CD4-positive, alpha-beta T cell treated with Interleukin-17A for 4 hours (primary cell): ENCODE measurements at places on chromosomes 3 and 15.

- DNase-seq: no peak
Measured at GRCh38 chr15:85984241-85984640, 95.4 kb upstream of the AGBL1 start.

GRCh38 chr3:175346573-175347356 is 487.6 kb downstream of the NAALADL2 start:
- DNase-seq: no peak

DNA sequence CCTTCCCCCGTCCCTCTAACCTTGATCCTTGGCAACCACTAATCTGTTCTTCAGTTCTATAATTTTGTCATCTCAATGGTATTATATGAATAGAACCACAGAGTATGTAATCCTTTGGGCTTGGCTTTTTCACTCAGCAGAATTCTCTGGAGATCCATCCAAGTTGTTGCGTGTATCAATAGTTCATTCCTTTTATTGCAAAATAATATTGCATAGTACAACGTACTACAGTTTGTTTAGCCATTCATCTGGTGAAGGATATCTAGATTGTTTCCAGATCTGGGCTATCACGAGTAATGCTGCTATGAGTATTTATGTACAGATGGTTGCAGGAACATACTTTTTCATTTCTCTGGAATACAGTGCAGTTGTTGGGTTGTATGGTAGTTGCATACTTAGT is 76.2 kb downstream of the PLXNA1 start:
- no peak for DNase-seq

DNA sequence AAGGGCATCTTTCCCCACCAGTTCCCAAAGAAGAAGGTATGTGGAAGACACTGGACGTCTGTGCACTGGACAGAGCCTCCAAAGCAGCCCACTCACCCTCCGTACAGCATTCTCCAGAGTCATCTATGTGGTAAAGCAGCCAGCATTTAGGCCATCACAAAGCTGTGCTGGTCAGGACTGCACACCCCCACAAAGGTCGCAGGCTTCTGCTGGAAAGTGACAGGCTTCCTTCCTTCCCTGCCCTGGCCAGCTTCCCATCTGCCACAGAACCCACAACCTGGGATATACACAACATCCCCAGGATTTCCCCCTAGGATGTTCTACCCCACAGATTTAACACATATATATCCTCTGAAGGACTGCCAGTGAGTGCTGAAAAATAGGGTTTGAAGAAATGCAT is 64.6 kb upstream of the GALNT15 start:
- no peak for DNase-seq

GRCh38 chr15:70436428-70436827 is 326.9 kb downstream of the UACA start:
- DNase-seq: no peak

DNA sequence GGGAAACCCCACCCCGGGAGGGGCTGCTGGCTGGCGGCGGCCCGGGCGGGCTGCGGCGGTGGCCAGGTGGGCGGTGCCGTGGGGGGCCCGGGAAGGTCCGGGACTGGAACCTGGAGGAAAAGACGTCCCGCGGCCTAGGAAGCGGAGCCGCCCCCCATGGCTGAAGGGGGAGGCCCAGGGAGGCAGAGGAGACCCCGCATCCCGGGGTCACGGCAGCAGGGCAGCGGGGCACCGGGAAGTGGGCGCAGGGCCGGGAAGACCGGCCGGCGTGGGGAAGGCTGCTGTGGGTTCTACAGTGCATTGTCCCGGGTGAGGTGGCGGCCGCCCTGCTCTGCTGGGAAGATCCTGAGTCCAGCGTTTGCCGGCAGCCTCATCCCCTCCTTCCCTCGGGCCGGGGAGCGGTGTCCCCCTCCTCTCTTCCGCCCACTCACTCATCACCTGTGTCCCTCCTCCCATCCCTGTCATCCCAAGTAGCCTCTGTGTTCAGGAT is 525 bp upstream of the FSTL1 start:
- DNase-seq: no peak

- no peak for DNase-seq
Measured at GRCh38 chr15:60005352-60006202, 1.5 kb downstream of the FOXB1 start.

GRCh38 chr3:136838641-136839555 is 20.0 kb downstream of the SLC35G2 start:
- DNase-seq: no peak

GRCh38 chr15:96733721-96734120 is 403.2 kb downstream of the NR2F2 start:
- no peak for DNase-seq

- DNase-seq: peak; percentile 12
Measured at GRCh38 chr15:58864602-58865424, 68.7 kb downstream of the SLTM start.

DNA sequence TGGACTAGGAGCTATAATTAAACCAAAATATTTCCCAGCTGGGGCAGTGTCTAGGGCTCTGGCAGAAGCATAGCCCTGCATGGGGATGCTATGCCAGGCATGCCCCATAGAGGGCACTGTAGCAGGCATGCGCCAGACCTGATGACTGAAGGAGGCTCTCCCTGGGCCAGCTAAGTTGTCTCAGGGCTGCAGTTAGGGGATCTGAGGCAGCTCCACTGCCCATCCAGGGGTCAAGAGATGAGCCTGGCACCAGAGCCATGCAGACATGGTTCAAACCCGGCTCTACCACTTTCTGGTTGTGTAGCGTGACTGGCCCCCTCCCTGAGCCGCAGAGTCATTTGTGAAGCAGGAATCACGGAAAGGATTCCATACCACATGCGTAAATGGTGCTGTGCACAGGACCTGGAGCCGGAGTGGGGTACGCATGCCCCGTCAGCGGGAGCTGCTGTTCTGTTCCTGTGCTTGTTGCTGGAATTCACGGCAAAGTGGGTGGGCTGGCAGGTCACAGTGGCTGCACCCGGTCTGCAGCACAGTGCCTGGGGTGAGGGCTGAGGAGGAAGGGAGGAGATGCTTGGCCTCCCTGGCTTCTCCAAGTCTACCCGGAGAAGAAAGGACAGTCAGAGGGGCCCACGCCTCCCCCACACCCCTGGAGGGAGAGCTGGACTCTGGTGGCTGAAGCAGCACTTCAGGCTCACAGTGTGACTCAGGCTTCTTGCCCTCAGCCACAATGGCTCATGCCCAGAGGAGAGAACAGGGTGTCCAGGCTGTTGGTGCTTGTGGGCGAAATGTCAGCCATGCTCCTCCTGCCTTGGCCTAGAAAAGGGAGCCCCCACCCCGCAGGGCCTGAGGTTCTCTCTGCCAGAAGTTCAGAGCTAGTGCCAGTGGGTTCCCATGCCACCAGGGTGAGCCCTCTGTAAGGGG is 43.1 kb downstream of the DNASE1L3 start:
- DNase-seq: peak; percentile 60

GRCh38 chr15:64037116-64037515 is 9.2 kb downstream of the DAPK2 start:
- DNase-seq: no peak

- no peak for DNase-seq
Measured at GRCh38 chr3:96994988-96995387, 180.6 kb downstream of the EPHA6 start.

- no peak for DNase-seq
Measured at GRCh38 chr15:60128000-60128376, 123.9 kb downstream of the FOXB1 start.

DNA sequence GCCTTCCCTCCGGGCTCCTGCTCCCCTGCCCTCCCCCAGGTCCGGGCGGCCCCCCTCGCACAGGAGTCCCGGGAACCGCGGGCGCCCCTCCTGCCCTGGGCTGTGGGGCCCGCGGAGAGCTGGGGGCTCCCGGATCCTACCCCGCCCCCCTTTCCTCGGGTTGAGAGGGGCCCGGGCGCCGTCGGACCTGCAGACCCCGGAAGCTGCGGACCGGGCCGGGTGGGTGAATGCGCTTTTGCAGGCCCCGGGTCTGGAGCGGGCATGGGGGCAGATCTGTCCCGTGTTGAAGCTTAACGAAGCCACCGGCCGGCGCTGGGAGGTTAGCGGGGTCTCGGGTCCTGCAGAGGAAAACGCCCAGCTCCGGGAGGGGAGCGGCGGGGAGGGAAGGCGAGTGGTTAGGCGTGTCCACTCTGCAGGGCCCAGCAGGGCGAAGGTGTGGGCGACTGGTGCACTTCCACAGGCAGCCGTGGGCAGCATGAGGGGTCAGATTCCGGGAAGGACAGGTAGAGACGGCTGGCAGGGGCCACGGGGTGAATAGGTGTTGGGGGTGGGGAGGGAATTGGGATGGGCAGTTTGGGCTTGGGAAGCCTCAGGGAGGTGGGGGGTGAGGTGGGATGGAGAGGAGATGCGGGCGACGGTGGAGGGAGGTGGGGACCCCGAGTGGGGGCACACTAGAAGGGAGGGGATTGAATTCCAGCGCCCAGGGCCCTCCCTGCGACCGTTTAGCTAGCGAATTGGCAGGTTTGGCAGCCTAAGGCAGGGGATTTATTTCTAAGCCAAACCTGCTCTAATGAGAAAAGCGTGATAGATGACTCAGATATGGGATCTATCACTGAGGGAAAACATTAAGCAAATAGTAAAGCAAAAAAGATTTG is 635 bp downstream of the CD276 start:
- peak; percentile 12 for DNase-seq

- DNase-seq: no peak
Measured at GRCh38 chr3:130548356-130548755, 31.4 kb downstream of the COL6A6 start.

DNA sequence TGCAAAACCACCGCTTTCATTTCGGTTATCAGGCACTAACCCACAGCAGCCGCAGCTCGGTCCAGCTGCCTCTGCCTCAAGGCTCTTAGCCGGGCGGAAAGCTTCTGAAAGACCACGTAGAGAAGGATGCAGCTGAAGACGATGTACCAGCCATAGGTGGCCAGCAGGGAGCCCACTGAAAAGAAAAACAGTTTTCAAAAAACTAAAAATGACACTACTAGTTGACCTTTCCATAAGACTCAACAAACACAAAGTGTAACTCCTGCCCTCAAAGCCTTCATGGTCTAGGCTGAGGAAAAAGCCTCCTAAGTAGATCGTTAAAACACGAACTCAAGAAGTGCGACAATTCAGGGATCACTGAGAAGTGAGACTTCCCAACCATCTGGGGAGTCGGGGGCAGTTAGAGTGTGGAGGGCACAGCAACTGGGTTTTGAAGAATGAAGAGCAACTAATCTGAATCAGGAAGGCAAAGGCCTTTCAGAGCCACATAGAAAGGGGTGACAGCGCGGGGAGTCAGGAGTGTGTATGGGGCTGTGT is 716 bp downstream of the SELENOS start:
- DNase-seq: no peak

DNA sequence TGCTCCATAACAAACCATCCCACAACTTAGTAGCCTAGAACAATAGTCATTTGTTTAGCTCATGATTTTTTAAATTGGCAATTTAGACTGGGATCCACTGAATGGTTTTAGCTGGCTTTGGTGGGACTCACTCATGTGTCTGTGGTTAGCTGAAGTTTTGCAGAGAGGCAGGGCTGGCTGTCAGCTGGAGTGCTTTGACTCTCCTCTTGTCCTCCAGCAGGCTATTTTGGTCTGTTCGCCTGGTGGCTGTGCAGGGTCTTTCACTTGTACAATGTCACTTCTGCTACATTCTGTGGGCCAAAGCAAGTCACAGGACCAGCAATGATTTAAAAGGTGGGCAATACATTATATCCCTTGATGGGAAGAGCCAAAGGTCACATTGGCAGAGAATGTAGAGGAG is 1146.5 kb downstream of the ROBO2 start:
- DNase-seq: no peak

GRCh38 chr15:69474291-69474690 is 21.7 kb downstream of the RPLP1 start:
- no peak for DNase-seq

GRCh38 chr3:191774485-191774884 is 313.5 kb downstream of the PYDC2 start:
- no peak for DNase-seq

GRCh38 chr3:46858456-46858855 is 4.8 kb downstream of the MYL3 start:
- no peak for DNase-seq

GRCh38 chr15:69498987-69499386 is 46.4 kb downstream of the RPLP1 start:
- DNase-seq: no peak

DNA sequence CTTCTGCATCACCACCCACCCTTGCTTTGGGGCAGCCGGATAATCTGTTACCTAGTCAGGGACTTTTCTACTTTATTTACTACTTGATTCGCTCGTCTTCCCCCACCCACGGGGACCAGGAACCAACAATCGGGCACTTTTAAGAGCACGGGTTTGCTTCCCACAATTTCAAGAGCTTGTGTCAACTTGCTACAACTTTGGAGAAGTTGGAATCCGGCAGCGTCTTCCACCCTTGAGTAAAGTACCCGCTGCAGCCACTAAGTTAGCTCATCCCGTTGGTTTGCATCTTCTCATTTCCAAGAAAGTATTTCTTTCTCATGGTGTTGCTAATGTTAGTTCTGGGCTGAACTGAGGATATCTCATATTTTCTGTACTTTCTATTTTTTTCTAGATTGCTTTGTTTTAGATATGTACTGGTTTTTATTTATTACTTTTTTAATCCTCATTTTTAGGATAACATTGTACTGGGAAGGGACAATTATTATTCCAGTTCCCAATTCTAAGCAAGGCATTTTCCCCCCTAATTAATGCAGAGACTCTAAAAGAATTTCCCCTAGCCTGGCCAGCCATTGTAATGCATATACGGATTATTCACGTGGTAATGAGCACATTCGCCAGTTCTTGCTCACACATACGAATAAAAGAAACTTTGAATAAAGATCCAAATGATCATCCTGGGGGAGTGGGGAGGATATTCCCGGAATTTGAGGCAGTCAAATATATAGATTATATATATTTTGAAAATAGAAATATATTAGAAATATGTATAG is 4.0 kb downstream of the SOX2 start:
- no peak for DNase-seq
